ENCODE measurements at places on chromosomes 11 and 22.
A peak's percentile ranks its signal among the peaks of the same experiment; 100 is the strongest.

DNA sequence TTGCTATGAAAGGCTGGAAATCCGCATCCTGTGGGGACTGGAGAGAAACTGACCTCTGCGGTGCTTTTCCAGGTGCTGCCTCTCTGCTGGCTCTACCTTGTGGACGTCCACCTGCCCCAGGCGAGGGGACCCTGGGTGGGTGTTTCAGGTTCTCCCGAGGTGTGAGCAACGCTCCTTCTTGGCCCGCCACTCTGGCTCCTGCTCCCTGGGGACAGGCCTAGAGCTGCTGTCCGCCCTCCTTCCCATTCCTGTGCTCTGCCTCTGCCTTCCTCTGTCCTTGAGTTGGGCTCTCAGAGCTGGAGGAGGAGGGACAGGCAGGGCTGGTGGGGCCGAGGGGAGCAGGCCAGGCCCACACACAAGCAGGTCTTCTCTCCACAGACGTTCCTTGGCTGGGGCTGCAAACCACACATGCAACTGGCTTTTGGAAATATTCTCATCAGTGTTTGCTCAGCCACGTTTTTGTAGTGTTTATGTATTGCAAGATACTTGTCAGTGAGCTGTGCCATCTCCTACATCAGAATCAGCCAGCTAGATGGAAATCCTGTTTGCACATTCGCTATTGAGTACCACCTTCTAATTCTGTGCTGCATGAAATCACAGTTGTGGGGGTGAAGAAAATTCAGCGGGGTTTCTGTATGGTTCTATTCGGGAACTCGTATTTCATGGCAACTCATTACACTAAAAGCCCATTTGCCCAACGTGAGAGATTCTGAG, 1115.0 kb downstream of the BRD1 start:
- DNase-seq: no peak

GRCh38 chr22:42336527-42337227, 66.2 kb upstream of the TCF20 start:
- no peak for DNase-seq

DNA sequence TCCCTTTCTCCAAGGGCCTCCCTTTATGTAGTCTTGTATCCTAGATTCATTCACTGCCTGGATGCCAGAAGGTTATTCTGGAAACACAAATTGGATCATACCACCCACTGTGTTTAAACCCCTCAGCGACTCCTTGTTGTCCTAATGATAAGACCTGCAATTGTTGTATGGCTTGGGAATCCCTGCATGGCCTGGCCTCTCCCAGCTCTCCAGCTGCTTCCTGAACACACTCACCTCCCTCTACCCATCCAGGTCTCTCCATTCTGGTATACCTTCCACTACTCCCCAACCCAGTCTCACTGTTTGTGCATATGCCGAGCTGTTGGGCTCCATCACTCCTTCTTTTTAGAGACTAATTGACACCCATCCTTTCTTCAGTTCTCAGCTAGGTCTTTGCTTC, 124.3 kb upstream of the ALX4 start:
- DNase-seq: no peak

DNA sequence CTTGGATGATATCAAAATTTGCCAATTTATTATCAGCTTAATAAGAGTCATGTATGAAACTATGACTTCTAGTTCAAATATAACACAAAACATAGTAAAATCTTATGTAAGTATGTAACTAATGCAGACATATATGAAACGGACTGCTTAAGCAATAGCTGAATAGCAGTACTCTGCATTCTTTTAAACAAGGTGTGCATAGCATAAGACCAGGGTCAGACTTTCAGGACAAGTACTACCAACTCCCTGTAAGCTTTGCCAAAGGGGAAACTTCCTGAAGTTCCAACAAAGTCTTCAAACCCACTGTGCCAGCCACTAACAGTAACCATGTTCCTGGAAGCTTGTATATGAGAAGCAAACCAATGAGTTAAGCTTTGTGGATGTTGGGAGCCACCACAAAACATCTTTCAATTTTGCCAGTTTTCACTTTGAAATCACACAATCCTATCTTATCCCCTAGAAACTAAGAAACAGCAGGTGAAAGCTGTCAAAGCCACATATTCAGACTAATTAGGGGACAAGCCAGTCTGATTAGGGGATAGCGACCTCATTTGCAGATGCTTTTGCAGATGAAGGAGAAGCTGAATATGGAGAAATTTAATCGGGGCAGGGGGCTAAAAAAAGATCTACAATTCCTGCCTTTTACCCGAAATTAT, 13.3 kb downstream of the RBFOX2 start:
- no peak for DNase-seq

DNA sequence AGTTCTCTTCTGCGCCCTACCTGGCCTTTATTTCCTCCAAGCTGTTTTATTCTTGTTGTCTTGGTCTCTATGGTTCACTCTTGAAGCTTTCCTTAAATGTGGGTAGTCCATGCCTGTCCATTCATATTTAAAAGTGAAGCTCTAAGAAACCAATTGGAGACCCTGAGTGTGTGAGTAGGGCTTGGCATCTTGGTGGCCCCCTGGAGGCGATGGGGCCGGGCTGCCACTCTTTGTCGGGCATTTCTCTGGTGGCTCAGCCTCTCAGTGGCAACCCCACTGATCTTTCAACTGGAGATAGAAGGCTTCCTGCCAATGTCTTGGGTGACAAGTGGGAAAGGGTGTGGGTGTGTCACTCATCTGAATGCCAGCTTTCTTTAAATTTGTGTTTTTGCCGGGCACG, 9.1 kb downstream of the TRPT1 start:
- DNase-seq: no peak

DNA sequence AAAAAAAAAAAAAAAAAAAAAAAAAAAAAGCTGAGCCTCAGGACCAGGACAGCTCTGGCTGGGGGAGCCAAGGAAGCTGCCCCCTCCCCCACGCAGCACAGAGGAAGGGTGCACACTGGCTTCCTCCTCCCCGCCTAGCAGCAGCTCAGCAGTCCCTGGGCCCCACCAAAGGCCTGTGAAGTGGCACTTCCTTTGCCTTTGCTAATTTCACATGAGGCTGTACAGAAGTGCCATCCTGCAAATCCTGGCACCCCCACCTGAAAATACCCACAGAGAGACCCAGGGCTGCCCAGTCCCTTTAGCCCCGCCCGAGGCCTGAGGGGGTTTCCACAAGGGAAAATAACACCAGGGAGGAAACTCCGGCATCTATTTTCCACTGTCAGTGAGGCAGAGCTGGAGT, 3.9 kb downstream of the RHOG start:
- peak; percentile 41 for DNase-seq

- no peak for DNase-seq
These were observed 336.1 kb downstream of the TBC1D22A start for GRCh38 chr22:47098554-47098953.

GRCh38 chr22:41857155-41857859, 24.4 kb downstream of the SREBF2 start:
- peak; percentile 84 for DNase-seq

DNA sequence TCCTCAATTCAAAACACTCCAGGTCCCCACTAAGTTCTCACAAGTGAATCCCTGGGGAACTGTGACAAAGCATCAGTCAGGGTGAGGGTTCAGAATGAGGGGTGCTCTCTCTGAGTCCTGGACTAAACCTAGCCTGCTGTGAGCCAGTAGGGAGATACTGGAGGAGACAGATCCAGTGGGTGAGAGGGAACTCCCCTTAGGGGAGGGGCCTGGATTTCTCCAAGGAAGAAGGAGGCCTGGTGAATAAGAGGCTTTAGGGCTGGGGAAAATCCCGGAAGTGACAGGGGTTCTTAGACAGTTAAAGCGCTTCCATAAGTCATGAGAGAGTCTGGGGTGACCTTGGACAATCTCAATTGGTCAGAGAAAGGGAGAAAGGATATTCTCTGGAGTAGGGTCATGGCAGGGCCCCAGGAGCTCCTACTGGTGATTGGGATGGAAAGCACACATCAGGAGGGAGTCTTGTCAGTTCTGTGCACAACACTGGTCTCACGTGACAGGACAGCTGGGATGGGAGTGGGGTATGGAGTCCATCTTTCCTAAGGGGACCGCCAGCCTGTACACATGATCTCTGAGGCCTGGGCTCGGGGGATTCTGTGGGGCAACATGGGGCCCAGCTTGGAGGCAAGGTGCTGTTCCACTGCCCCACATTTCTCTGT, 1.5 kb downstream of the TBC1D10A start:
- DNase-seq: no peak

GRCh38 chr22:17205432-17205831, 13.8 kb downstream of the ADA2 start:
- DNase-seq: no peak

DNA sequence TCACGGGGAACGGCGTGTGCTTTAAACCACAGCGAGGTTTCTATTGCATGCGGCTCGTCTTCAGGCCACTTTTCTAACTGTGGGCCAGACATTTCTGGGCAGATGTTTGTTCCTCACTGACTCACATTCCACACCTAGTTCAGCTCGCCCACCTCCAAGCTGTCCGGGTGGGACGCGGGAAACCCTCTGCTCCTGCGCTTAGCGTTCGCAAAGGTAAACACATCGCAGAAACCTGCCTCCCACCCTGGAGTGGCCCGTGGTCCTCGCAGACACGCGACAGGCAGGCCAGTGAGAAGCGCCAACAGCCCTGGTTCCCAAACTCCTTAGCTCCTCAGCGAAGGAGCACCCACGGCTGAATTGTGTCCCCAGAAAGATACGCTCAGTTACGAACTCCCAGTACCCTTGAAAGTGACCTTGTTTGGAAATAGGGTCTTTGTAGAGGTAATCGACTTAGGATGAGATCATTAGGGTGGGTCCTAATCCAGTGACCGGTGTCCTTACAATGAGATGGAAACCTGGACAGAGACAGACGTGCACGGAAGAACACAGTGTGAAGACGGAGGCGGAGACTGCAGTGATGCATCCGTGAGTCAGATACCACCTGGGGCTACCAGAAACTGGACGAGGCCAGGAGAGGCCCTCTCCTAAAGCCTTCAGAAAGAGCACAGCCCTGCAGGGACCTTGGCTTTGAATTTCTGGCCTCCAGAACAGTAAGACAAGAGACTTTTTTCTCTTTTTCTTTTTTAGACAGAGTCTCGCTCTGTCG, 82.7 kb downstream of the CELSR1 start:
- no peak for DNase-seq

- DNase-seq: no peak
These were observed 64.4 kb downstream of the NAV2 start for GRCh38 chr11:19777039-19777376.

DNA sequence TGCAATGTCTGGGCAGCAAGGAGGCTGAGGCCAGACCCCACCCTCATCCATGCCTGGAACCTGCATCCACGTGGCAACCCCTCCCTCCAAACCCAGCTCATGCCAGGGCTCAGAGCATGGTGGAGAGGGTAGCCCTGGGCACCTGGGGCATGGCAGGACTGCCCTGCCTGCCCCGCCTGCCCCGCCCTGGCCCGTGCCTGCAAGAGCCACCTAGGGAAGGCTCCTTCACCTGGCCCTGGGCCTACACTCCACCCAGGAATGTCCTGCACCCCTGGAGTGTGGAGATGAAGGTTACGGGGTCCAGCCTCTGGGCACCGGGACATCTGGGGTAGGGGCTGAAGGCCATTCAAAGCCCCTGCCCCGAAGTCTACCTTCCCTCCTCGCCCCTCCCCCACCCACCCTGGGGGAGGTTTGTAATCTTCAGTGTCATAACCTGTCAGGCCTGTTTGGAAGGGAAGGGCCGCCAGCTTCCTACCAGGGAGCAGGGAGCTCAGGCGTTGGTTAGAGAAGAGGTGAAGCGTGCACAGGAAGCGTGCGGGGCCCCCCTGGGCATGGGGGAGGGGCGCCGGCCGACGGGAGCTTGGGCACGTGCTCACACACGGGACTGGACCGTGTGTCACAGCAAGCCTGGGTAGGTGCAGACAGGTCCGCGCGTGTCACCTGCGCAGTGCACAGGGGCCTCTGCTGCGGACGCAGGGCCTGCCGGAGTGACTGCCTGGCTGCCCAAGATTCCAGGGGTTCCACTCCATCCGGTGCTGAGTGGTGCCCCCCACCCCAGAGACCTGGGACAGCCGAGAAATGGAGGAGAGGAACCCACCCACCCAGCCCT, 30.7 kb upstream of the TH start:
- DNase-seq: no peak

- no peak for DNase-seq
These were observed 562 bp downstream of the SHANK2 start for GRCh38 chr11:71251761-71252268.

DNA sequence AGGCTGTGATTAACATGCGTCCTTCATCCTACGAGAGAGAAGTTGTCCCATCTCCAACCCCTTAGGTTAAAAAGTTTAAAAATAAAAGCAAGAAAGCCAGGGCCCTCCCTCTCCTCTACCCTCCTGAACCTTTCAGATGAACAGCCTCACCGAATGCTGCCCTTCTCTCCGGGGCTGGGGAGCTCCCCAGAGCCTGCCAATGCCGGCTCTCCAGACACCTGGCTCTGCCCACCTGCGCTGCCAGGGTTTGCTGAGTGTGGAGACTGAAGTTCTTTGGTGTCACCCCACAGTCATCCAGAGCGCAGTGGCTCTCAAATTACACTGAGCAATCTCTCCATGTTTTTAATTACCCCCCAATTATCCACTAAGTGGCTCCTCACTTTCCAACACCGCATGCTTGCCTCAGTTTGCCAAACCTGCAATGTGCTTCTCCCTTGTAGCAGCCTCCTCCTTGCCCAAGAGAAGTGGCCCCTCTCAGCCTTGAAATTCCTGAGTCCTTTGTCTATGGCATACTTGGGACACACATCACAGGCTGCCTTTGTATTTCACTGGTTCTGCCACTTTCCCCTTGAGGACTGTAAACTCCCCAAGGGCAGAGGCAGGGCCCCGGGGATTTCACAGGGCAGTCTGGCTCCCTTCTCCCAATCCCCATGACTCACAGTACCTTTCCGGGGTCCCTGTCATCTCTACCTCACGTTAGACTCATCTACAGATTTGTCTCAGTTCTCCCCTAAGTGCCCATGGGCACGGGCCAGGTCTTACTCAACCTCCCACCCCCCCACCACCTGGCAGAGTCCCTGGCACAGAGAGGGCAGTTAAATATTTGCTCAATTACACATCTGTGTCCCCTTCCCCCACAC, 2.0 kb downstream of the MYH9 start:
- peak; percentile 70 for DNase-seq

DNA sequence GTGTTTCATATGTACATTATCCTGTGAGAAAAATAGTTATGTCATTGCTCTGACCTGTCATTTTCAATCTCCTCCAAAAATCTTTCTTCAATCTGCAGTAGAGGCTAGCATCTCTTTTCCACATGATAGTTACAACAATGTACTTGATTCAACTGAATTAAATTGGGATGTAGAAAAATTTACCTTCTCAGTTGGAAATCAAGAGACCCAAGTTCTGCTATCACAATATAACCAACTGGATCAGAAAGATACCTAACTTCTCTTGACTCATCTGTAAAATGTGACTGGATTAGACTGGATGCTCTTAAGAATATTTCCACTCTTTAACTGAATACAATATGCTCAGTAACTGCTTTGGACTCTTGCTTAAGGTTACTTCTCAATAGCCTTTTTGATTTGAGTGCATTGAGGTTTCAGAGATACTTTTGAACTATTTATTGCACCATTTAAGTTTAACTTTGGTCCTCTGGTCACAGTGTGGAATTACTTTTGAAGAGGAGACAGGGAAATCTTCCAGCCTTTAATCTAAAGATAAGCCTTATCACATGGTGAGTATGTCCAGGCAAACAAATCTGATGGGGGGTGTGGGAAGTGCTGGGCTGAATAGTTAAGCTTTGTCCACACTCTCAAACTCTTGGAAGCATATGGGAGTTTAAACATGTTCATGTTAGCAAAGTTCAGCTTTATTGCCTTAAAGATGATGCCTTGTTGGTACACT, 82.3 kb downstream of the YAP1 start:
- DNase-seq: no peak
